ENCODE measurements at places on chromosomes 16 and 17.

GRCh38 chr16:17970816-17971331, 365.7 kb downstream of the NPIPA8 start:
- DNase-seq: no peak

DNA sequence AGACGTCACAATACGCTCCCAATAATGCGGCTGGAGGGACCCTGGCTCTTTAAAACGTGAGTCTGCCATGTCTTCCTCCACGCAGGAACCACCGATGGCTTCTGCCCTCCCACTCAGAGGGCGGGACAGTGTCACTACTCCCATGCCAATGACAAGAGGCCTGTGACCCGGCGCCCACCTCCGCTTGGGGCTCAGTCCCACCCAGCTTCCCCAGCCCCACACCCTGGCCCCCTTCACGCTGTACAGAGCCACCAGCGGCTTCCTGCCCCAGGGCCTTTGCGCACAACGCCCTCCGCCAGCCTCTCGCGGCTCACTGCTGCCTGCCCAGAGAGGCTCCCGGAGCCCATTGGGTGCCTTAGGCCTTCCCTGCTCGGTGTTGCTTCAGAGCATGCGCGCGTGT, 29.5 kb upstream of the ZNF469 start:
- no peak for DNase-seq

GRCh38 chr17:11109106-11109505, 131.9 kb upstream of the SHISA6 start:
- DNase-seq: no peak

DNA sequence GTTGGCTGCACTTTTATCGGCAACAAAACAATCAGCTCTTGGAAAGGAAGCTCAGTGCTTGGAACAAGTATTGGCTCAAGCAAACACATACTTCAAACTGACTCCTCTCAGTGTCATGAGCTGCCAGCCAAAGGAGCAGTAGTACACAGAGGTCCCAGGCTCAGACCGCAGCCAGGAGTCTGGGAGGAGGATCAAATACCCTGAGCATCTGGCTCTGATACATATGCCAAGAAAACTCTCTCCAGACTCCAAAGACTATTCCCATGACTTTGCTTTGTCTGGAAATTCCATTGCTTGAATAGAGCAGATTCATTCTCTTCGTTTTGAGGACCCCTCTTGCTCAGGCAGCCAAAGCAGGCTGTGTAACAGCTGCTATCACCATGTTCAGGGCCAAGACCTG, 501.6 kb upstream of the PSMD7 start:
- DNase-seq: no peak

- DNase-seq: no peak
Measured at GRCh38 chr17:29954405-29954804, 13.0 kb downstream of the EFCAB5 start.

Data from anterior cingulate cortex (tissue), 58 donors.